HTR-8/SVneo (cell line): ENCODE measurements at places on chromosomes 2 and 18.

- DNase-seq, result no peak
These were observed 371.1 kb downstream of the NCKAP5 start for GRCh38 chr2:133197156-133197555.

DNA sequence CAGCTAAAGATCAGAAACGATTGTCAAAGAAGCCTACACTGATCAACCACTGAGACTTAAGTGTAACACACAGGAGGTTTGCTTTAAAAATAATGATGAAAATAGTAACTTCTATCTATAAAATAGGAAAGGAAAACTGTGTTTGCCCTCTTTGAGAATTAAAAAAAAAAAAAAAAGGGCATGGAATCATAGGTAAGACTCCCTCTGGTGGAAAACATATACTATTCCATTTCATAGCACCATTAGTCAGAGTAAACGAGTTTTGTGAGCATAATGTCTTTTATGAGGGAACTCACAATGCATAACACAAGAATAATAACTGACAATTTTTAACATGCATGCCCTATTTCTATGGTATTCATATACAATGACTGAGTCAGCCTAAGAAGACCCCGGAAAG is 36.3 kb downstream of the SLC35F5 start:
- peak; percentile 26 for DNase-seq

GRCh38 chr2:229586746-229587705 is 127.3 kb downstream of the DNER start:
- DNase-seq, result peak; percentile 85

- no peak for DNase-seq
These were observed 18.9 kb upstream of the ELOA2 start for GRCh38 chr18:47054369-47054768.

DNA sequence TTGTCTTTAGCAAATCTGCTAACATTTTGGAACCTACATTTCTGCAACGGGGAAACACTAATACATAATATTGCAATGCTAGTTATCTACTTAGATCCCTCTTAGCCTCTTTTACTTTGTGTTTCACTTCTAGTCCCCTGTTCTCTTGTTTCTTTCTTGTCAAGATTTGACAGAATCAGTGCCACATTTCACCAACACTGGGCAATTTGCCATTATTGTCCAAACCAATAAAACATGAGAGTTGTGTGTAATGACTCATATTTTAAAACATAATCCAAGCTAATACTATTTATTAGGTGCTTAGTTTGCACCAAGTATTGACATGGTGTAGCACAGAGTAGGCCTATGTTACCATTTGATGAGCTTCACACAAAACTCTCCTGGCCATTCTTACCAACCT is 33.7 kb upstream of the ACVR1C start:
- no peak for DNase-seq

- DNase-seq, result no peak
These were observed 79.2 kb downstream of the ASB1 start for GRCh38 chr2:238505892-238506280.

GRCh38 chr2:72204786-72205503 is 57.3 kb upstream of the CYP26B1 start:
- DNase-seq, result no peak

GRCh38 chr2:8675543-8675942 is 6.3 kb upstream of the ID2 start:
- no peak for DNase-seq

DNA sequence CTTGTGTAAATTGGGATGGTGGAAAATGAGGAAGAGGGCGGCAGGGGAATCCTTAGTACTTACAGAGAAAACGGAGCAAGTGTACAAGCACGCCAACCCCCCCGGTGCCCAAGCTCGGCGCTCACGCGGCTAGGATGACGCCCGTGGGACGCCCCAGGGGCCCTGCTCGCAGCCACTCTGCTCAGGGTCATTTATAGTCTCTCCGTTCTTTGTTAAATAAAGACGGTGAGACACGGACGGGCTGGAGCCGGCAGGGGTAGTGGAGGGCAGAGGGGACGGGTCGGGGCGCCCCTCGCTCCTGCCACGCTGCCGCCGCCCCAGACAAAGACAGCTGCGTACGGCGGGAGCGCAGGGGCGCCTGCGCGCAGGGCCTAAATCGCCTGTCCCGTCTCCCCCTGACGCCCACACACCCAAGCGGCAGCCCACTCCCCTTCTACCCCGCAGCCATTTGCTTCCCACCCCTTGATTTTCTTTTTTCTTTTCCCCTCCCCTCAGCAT is 37.8 kb downstream of the PCBP1 start:
- peak; percentile 34 for DNase-seq

- DNase-seq, result no peak
These were observed 4.9 kb downstream of the DES start for GRCh38 chr2:219422952-219423534.

GRCh38 chr18:59628995-59629394 is 68.2 kb downstream of the CCBE1 start:
- no peak for DNase-seq

DNA sequence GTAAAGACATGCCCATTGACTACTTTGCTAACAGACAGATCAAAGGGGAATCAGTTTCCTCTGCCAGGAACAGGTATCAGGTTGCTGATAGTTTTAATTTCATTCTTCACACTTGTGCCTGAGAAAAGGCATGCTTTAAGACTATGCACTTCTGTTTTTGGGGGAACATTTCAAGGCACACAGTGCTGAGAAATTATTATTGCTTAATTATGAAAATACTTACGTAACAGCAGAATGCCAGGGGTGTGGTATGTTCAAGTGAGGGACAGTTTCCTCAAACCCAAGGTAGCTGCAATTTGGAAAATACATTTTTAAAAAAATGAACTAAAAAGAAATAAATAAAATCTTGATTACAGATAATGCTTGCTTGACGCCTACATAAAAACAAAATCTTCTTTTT is 1746.1 kb upstream of the PIK3C3 start:
- no peak for DNase-seq

DNA sequence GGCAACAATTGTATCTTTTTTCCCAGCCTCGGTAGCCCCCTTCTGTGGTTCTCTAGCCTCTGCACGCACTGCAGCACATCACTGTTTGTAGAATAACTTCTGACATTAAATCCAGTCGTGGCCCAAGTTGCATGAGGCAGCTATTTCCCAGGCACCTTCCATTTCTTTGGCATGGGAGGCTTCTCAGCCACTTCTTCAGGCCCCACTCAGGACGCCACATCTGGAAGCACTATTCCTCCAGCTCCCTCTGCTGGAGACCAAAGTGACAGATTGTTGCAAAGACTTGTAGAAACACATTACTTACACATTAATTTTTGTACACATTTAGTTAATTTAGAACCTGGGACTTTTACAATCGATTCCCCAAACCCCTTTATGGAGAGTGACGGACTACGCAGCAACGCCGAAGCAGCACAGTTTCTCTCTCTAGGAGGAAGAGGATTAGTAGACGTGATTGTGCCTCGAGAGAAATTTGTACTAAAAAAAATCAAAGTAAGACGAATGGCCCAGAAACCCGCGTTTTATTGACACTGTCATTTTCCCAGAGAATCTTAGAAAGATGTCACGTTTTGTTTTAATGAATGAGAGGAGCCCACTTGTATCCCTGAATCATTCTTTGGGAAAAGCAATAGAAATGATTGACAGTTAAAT is 57.8 kb upstream of the RGPD5 start:
- DNase-seq, result peak; percentile 59

DNA sequence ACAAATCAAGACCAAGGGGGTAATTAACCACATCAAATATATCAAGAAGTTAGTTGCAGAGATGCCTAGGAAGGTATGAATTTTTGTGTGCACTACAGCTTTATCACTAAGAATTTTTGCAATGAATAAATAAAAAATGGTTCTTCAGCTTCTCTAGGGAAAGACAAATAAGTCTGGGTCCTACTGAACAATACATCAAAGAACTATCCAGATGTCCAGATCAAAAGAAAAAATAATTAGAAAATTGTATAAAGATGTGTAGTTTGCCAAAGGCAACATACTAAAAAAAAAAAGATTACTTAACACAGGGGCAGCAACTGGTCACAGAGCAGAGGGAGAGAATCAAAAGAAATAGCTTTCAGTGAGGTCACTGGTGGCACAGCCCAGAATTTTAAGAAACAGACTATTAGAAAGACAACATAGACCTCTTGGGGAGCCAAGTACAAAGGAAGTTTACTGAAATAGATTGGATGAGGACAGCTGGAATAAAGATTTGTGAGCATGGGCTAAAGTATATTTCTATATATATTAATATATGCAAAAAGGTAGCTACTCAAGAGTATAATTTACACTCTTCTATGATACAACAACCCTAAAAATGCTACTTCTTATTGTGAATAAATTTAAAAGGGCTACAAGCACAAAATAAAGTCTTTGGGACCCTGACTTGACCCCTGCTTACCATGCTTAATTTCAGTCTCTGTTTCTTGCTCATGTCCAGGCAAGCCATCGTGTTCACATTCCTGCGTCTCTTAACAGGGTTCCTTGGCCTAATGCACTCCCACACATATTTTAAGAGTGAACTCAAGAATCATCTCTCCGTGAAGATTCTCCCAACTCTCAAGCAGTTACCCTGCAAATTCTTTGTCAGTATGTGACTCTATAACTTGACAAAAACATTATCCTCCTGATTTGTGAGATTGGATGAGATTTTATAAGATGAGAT is 99.0 kb upstream of the GRB14 start:
- DNase-seq, result peak; percentile 49

GRCh38 chr2:172160839-172161238 is 58.1 kb upstream of the DLX2 start:
- DNase-seq, result no peak

DNA sequence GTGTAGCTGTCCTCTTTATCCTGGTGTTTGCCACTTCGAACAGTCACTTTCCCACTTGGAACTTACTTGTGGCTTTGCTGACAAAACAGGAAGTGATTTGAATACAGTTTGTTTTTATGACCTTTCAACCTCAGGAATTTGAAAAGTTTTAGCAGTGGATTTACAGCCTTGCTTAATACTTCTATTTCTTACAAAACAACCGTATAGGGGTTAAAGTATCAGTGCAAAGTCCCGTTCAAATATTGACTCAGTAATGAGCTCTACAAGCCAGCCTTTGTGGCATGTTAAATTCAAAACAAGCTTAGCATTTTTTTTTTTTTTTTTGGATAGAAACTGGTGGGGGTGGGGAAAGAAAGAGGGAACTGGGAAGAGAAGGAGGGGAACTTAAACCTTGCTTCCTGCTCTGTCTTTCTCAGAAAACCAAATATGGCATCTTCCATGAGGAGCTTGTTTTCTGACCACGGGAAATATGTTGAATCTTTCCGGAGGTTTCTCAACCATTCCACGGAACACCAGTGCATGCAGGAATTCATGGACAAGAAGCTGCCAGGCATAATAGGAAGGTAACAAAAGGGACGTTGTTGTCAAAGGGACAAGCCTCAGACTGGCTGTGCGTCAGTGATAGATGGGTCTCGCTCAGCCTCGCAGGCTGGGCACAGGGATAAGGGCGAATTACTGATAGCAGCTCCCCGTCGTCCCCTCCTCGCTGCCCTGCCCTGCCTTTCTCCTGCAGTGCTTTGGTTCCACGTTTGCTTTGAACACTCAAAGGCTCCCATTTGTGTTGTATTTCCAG is at the start of gene HNMT:
TSS of gene HNMT (plus strand) at position 408 of the 793 bp plus-strand sequence. CDS start at position 427, 19 bp downstream.
- peak; percentile 41 for DNase-seq

GRCh38 chr2:132760405-132760804 is 90.4 kb upstream of the LYPD1 start:
- no peak for DNase-seq

GRCh38 chr18:34510926-34511325 is 199.2 kb upstream of the DTNA start:
- no peak for DNase-seq

- no peak for DNase-seq
These were observed 122.4 kb upstream of the CDH7 start for GRCh38 chr18:65628390-65628789.

DNA sequence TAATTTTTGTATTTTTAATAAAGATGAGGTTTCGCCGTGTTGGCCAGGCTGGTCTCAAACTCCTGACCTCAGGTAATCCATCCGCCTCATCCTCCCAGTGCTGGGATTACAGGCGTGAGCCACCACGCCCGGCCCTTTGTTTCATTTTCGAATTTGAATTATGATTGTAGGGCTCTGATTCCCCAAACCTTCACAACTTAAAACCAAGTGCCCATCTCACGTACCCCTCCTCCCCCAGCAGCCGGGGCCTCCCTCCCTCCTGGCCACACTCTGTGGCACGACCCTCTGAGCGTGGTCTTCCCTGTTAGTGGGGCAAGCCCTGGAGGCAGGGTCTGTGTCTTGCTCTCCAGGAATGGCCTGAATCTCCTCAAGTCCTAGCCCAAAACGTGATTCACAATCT is 166.5 kb downstream of the ASB1 start:
- no peak for DNase-seq

- no peak for DNase-seq
These were observed 678.6 kb upstream of the CDH2 start for GRCh38 chr18:28855524-28855923.

- no peak for DNase-seq
These were observed 1038.6 kb upstream of the SLC39A10 start for GRCh38 chr2:194618432-194618831.

DNA sequence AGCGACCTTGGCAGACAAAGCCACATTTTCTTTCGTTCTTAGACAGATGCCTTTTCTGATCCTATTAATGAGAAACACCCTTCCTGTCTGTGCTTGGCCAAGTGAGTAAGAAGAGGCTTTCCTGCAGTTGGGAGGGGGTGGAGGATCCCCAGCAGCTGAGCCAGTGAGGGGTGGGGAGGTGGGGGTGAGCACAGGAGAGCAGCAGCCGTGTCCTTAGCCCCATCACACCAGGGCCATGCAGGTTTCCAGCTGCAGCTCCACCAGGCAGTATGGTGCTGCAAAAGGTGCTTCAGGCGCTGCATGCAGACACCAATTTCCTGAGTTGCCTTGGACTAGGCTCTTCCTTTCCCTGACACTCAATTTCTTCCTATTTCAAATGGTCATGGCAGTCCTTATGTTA is 123.3 kb upstream of the SIX2 start:
- no peak for DNase-seq

- no peak for DNase-seq
These were observed 165.2 kb upstream of the ALKAL2 start for GRCh38 chr2:453132-453531.

DNA sequence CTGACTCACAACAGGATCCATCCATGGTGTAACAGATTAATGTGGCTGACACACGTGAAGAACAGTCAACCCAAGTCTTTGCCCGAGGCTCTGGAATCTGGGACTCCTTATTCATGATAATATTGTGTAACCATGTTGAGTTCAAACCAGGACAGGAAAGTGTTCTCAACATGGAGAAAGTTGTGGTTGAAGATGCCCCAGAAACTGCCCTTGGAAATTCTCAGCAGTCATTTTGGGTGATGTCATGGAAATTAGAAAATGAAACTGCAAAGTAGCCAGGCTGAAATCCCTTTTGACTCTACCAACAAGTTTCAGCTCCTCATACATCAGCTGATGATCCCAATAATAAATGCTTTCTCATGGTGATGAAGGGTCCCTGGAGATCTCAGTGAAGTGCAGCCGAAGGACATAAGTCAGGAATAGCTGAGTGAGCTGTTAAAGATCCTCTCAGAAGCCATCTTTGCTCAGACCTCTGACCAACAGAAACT is 307.7 kb downstream of the TNS1 start:
- peak; percentile 73 for DNase-seq

- no peak for DNase-seq
These were observed 24.9 kb upstream of the ATG16L1 start for GRCh38 chr2:233226511-233227031.

- no peak for DNase-seq
These were observed 2.3 kb downstream of the HDAC4 start for GRCh38 chr2:239398521-239398921.
